Activated CD8-positive, alpha-beta memory T cell treated with anti-CD3 and anti-CD28 coated beads for 24 hours (primary cell): ENCODE measurements at places on chromosomes 6 and 20.
A peak's percentile ranks its signal among the peaks of the same experiment; 100 is the strongest.

DNA sequence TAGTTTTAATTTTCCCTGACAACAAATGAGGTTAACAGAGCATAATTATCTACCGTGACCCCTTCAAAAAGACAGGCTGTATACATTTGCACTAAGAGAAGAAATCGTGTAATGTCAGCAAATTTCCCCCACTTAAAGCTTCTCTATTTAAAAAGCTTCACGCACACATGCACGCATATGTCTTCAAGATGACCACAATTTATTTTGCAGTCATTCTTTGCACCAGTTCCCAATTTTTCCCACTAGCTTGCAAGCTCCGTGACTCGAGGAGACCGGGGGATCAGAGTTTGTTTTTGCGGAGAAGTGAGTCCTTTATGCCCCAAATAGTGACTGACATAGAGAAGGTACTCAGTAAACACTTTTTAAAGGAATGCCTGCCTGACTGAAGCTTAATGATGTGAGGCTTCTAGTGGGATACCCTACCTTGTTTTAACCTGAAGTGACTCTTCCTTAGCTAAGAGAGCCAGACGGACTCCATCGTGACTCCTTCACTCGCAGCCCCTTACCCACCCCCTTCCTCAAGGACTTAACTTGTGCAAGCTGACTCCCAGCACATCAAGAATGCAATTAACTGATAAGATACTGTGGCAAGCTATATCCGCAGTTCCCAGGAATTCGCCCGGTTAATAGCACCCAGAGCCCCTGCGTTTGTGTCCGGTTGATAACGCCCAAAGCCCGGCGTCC, 9.3 kb upstream of the NQO2 start:
- DNase-seq = peak; percentile 65

DNA sequence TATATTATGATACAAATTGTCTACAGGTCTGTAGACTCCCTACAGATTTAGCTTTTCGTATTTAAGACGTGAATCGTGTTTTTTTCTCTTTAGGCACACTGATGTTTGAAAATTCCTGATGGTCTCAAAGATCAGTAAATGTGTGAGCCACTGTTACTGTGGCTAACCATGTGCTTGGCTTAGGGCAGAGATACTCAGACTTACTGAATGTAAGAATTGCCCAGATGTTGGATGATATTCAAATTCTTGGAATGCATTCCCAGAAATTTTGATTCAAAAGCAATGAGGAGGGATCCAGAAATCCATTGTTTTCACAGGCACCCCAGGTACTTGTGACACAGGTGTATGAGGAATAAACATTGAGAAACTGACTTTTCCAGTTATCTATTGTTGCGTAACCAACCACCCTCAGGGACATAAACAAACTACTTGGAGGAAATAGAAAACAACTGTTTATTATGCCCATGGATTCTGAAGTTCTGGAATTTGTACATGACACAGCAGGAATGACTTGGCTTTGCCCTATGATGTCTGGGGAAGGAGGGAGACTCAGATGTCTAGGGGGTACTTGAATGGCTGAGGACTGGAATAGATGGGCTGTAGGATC, 339.6 kb upstream of the CITED2 start:
- DNase-seq = no peak

DNA sequence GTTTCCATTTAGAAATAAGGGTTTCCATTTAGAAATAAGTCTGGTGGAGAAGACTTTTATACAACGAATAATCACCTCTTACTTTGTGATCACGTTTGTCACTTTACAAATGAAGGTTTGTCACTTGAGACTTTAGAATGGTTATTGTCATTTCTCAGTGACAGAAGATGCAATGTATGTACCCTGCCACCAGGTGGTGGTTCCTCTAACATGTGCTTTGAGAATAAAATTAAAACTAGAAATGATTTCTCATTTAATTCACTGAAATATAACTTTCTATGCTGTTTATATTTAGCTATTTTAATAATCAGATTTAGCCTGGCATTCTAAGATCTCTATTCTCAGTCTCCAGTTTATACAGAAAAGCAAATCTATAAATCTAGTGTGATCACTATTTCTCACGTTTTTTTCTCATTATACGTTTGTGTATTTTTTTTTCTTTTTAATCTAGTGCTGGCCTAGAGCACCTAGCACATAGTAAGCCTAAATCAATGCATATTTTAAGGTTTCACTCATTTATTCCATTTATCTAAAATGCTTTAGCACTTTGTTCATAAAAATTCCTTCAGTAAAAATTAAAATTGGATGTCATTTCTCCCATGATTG, 57.4 kb upstream of the TFAP2D start:
- no peak for DNase-seq

GRCh38 chr6:129860908-129861665, at the start of gene TMEM244:
Gene TMEM244, minus strand, starts transcription at chr6:129861315. Its CDS starts 127 bp downstream, at chr6:129861188.
- DNase-seq = no peak

- no peak for DNase-seq
Observed at GRCh38 chr6:11168091-11168635, 56.6 kb upstream of the ERVFRD-1 start.

GRCh38 chr20:22216984-22217383, 367.4 kb downstream of the FOXA2 start:
- DNase-seq = no peak

DNA sequence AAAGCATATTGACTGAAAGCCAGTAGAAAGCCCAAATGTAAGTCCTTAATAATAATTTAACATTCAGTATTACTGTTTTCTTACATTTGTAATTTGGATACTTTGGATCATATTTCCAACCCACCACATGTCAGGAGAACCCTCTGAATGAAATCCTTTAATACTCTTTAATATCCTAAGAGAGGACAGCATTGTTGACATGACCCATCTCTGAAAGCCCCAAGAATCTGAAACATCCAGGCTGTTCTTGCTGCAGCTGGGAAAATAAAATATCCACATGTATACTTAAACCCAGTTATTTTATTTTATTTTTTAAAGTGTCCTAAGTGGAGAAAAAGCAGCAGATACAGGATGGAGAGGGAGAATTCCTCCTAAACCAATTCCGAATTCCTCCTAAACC, 130.8 kb upstream of the RIPOR2 start:
- DNase-seq = no peak

DNA sequence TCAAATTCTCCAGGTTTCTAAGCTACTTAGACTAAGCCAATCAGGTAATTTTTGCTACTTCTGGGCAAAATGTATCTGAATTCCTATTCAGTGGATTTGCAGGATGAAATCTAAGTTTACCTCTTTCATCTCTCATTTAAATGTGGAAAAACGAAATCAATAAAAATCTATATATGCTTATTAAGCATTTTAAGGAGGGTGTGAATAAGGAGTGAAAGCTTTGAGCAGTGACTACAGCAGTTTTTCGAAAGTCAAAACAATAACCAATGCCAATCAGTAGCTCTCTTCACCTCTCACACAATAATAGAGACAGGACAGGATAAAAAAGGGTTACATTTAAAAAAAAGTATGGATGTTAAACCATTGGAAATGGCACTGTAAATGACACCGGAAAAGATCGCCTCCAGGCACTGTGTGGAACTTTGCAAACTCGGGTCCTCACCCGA, 476 bp upstream of the BCKDHB start:
- DNase-seq = no peak

- no peak for DNase-seq
Observed at GRCh38 chr6:42704251-42704936, 18.0 kb downstream of the PRPH2 start.

DNA sequence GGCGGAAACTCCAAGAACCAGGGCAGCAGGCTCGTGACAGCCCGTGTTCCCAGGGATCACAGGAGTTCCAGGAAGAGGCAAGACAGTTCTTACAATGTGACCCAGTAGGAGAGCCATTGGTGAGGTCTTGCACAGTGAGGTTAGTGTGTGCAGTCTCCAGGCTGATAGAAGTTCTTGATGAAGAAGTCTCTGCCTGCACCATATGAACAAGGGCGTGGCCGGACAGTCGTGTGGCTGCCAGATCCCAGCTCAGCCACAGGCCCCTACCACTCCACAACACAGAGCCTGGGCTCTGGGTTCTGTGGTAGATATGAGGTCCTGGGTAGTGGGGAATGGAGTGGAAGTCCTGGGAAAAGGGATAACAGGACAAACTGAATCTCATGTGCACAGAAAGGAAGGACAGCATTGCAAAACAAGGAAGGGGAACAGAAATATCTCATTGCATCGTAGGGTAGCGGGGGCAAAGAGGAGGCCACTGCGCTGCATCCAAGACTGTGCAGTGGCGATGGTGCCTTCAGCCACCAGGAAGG, 65.2 kb downstream of the STX11 start:
- no peak for DNase-seq

DNA sequence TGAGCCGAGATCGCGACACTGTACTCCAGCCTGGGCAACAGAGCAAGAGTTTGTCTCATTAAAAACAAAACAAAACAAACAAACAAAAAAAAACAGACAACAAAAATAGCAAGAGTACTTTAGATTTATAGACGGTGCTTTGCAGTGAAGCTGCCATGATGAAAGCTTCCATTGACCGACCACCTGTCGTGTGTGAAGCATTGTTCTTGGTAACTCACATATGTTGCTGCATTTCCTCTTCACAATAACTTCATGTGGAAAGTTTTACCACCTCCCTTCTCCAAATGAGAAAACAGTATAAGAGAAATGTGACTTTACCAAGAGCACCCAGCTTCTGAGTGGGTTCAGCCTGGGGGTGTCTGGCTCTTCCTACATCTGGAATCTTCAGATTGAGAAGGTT, 56.4 kb upstream of the PTGIS start:
- no peak for DNase-seq

GRCh38 chr6:97029552-97029951, 105.0 kb downstream of the KLHL32 start:
- no peak for DNase-seq

- DNase-seq = no peak
Observed at GRCh38 chr6:149102324-149102723, 215.2 kb upstream of the TAB2 start.

GRCh38 chr6:111862741-111863140, 10.5 kb downstream of the FYN start:
- no peak for DNase-seq

- no peak for DNase-seq
Observed at GRCh38 chr20:62288535-62289105, 14.2 kb upstream of the ADRM1 start.

DNA sequence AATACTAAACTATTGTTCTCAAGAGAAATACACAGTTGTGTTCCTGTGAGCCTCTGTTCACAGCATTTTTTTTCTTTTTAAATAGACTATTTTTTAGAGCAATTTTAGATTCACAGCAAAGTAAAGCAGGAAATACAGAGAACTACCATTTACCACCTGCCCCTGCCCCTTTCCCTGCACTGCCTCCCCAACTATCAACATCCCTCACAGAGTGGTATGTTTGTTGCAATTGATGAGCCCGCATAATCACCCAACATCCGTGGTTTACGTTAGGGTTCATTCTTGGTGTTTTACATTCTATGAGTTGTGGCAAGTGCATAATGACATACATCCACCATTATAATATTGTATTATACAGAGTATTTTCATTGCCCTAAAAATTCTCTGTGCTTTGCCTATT, 71.6 kb upstream of the TNFAIP3 start:
- DNase-seq = no peak

GRCh38 chr6:41635365-41635764, 2.9 kb upstream of the MDFI start:
- DNase-seq = no peak
